ENCODE measurements at places on chromosomes 16 and 17. TPM values are rescaled to one million over a fixed set of nuclear protein-coding genes. Genes with fewer than 3 reads are reported as not detected.

GRCh38 chr16:58217311-58217925 is 19.5 kb upstream of the CSNK2A2 start:
- no peak for DNase-seq

DNA sequence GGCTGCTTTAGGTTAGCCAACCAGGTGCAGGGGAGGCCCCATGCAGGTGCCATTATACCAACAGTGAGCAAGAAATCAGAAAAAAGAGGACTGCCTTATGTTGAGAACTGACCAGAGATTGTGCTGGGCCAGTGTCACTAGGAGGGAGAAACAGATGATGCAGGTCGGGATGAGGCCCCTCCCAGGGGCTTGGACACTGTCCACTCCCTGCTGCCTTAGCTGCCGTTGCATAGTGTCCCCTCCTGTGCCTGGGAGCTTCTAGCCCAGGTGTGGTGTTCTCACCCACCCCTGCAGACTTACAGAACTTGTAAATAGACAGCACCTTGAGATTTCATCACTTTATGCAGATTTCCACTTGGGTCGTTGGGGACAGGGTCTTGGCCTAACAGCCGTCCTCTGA is 36.7 kb downstream of the PLD6 start:
- no peak for DNase-seq

DNA sequence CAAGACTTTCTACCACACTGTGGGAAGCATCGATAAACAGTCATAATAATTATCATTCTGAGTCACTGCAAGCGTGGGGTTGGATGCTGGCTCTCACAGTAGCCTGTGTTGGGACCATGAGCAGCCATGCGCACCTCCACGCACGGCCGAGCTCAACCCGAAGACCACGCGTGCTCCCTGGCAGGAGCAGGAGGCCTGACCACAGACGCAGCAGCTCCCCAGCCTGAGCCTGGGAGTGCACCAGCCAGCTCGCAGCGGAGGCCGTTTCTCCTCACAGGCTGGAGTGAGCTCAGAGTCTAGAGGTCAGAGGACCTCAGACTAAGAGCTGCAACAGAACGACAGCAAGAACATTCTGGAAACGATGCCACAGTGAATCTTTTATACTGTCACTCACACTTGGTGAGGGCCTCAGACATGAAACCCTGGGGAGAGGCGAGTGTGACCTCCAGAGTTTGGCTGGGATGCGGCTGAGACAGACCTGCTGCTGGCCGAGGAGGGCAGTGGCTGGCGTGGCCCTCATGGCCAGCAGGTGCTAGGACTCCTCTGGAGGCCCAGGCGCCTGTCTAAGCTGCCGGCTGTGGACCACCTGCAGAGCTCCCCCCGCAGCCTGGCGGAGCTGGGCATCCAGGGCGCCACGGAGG is 6.0 kb downstream of the NDUFAF8 start:
- no peak for DNase-seq

DNA sequence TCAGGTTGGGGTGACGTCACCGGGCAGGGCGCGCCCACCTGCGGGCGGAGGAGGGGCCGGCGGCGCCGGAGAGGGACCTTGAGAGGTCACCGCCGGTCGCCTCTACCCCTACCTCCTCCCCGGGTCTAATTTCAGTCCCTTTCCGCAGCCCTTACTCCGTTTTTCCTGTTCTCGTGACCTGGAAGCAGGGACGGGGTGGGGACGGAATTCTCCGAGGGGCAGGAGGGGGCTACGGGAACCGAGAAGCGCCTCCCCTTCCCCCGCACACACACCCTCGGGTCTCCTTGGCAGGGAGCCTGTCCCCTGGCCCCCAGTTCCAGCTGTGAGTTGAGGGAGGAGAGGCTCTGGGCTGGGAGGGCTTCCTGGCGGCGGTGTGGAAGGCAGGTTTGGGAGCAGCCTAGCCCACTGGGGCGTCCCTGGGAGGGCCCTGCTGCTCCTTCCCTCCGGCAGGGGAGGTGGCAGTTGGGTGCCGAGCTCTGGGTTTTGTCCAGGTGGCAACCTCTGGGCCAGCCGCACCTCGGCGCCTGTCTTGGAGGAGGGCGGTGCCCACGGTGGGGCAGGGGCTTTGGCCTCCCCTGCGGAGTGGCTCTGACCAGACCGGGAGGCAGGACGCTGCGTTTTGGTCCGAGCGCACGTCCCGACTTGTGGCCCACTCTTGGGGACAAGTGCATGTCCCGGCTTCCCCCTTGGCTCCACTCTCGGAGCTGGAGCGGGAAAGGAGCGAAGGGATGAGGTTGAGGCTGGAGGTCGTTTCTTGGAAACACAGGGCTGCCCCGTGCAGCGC is 773 bp downstream of the SYNGR3 start:
- DNase-seq, result peak; percentile 89

DNA sequence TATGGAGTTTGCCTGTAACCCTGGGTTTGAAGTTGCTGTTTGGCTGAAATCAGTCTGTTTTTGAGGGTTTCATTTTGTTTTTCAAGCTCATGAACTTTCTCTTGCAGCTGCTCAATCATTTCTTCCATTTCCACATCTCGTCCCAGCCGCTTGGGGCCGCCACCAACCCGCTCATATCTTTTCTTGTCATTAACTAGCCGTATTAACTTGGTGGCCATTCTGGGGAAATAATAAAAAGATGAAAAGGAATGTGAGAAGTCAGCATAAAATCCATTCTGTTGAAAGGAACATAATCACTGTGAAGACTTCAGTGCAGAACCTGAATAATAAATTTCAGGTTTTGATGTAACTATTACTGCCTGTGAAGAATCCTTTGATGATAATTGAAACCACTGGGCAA is 11.5 kb downstream of the RPGRIP1L start:
- DNase-seq, result peak; percentile 44

- no peak for DNase-seq
Observed at GRCh38 chr16:77424871-77425604, 9.8 kb downstream of the ADAMTS18 start.

DNA sequence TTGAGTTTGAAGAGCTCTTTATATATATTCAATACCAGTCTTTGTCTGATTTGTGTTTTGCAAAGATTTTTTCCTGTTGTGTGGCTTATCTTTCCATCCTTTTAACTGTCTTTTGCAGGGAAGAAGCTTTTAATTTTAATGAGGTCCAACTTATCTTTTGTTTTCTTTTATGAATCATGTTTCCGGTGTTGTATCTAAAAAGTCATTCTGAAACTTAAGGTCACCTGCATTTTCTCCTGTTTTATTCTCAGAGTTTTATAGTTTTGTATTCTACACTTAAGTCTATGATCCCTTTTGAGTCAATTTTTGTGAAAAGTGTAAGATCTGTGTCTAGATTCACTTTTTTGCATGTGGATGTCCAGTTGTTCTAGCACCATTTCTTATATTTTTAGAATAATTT is 24.6 kb upstream of the COX10 start:
- no peak for DNase-seq

GRCh38 chr16:56617212-56618085 is 8.1 kb upstream of the MT1E start:
- peak; percentile 70 for DNase-seq

- no peak for DNase-seq
Observed at GRCh38 chr16:2095315-2095853, 40.3 kb downstream of the PKD1 start.

DNA sequence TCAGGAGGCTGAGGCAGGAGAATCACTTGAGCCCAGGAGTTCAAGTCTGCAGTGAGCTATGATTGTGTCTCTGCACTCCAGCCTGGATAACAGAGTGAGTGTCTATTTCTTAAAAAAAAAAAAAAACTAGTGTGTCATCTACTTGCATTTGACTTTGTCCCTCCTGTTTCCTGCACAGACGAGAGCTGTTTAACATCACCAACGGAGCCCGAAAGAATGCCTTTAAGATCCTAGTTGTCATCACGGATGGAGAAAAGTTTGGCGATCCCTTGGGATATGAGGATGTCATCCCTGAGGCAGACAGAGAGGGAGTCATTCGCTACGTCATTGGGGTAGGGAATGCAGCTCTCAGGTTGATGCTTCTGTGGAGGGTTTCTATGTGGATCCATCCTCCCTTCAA is 13.4 kb downstream of the ITGAM start:
- DNase-seq, result peak; percentile 24

GRCh38 chr17:76688165-76688622 is 22.6 kb downstream of the MXRA7 start:
- DNase-seq, result no peak

- peak; percentile 90 for DNase-seq
Observed at GRCh38 chr16:13036600-13036999, 135.2 kb downstream of the SHISA9 start.

DNA sequence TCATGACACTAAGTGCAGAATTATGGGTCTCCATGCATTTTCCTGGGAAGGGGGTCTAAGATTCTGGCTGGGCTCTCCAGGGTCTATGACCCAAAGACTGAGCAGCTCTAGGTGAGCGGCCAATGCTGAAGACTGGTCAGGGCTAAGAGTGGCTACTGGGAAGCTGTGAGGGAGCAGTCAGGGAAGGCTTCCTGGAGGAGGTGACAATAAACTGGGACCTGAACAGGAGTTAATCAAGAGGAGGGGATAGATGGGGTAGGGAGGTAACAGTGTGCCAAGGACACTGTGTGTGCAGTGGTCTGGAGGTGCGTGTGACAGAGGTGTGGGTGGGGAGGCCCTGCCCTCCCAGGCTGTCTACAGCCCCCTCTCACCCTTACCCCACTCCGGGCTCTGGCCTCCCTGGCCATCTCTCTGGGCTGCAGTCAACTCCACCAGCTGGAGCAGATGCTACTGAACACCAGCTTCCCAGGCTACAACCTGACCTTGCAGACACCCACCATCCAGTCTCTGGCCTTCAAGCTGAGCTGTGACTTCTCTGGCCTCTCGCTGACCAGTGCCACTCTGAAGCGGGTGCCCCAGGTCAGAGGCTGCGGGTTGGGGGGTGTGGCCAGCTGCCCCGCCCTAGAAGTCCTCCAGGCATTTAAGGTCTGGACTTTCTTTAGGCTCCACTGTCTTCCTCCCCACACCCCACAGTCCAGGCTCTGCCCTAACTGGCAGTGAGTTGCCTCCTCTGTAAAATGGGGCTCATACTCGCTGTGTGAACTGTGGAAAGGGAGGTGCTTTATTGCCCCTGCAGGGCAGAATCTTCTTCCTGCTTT is 20.4 kb downstream of the ADGRG5 start:
- no peak for DNase-seq

- no peak for DNase-seq
Observed at GRCh38 chr17:68461122-68461539, 3.8 kb upstream of the WIPI1 start.

C16orf46 gene
- total RNA-seq, result 0.78 TPM

SNX20 gene
- total RNA-seq, result not detected

ZSCAN10 gene
- 519 TPM for total RNA-seq

CFAP119 gene
- 2.7 TPM for total RNA-seq

DBF4B gene
- total RNA-seq, result 13.0 TPM

CBX4 gene
- 5.7 TPM for total RNA-seq

ZNF597 gene
- 3.8 TPM for total RNA-seq

All from GM23338 (cell line).